ENCODE measurements at places on chromosomes 1 and 21. TPM values are rescaled to one million over a fixed set of nuclear protein-coding genes. Genes with fewer than 3 reads are reported as not detected.
A peak's percentile ranks its signal among the peaks of the same experiment; 100 is the strongest.

GRCh38 chr1:65625528-65625927 is 167.2 kb upstream of the PDE4B start:
- DNase-seq = no peak

DNA sequence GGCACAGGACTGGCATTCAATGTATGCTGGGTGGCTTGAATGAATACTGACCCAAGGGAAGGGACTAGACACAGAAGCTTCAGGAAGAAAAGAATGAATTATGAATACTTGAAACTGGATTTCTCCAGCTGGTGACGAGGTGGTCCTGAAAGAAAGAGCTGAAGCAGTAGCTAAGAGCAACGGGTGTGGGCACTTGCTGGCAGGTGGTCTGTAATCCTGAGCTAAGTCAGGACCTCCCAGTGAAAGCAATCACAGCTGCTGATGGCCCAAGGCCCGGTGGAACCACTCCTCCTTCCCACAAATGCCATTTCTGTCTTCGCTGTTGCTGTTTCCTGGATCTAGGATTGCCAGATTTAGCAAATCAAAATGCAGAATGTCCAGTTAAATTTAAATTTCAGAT is 47.0 kb downstream of the NEK2 start:
- peak; percentile 55 for DNase-seq

- no peak for DNase-seq
Observed at GRCh38 chr1:9440261-9440660, 99.0 kb upstream of the SLC25A33 start.

- no peak for DNase-seq
Observed at GRCh38 chr21:35050348-35051286, 1.5 kb upstream of the RUNX1 start.

DNA sequence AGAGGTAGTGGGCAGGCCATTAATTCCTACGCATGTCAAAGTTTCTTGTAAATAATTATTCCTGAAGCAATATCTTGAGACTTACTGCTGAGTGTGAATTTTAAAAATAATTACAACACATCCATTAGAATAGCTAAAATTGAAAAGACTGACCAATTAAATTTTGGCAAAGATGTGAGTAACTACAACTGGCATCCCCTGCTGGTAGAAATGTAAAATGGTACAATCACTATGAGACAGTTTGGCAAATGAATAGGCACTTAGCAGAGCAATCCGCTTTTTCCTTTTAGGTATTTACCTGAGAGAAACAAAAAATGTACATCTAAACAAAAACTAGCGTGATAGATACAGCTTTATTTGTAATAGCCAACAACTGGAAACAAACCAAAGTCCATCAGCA is 798.9 kb downstream of the BRINP3 start:
- DNase-seq = no peak

- DNase-seq = peak; percentile 94
Observed at GRCh38 chr1:155173478-155174323, at the start of gene TRIM46. TRIM46 (plus strand) TSS chr1:155173849; CDS start chr1:155173967, 118 bp downstream.

- no peak for DNase-seq
Observed at GRCh38 chr1:97572561-97572960, 348.3 kb downstream of the DPYD start.

DNA sequence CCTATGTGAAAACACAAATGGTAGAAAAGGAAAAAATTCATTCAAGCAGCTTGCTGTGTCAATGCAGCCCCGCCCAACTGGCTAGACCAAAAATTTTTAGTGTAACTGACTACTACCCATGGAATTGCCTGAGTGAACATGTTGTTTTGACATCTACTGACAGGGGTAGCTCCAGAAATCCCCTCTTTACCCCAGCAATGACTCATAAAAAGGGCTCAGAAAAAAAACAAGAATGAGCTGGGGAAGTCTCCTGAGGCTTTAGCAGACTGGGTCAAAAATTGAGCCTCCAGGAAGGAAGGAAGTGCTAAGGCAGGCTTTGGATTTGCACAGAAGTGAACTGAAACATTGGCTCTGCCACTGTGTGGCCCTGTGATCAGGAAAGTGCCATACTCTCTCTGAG is 24.4 kb upstream of the FGGY start:
- DNase-seq = no peak

- no peak for DNase-seq
Observed at GRCh38 chr1:177793900-177794299, 176.0 kb downstream of the SEC16B start.

GRCh38 chr21:45086337-45086958 is 12.1 kb downstream of the ADARB1 start:
- no peak for DNase-seq

CTSE gene
- not detected for polyA plus RNA-seq

DCST1 gene
- not detected for polyA plus RNA-seq

IGSF5 gene
- 0.53 TPM for polyA plus RNA-seq

SH2D5 gene
- polyA plus RNA-seq = 14.3 TPM

SUSD4 gene
- polyA plus RNA-seq = 5.4 TPM

SPRR4 gene
- polyA plus RNA-seq = not detected

GJA8 gene
- polyA plus RNA-seq = not detected

Measured in brain (organoid and tissue), 16 donors.